ENCODE measurements at places on chromosomes 12 and 14.

DNA sequence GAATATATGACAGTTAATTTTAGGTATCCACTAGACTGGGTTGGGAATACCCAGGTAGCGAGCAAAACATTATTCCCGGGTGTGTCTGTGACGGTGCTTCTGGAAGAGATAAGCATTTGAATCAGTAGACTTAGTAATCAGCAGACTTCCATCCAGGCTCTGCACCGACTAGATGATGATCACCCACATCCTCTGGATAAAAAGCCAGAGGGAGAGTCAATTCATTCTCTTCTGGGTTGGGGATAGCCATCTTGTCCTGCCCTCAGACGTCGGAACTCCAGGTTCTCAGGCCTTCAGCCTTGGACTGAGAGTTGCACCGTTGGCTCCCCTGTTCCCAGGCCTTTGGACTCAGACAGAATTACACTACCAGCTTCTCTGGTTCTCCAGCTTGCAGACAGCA lies 168.0 kb downstream of the PHLDA1 start:
- DNase-seq, result no peak

DNA sequence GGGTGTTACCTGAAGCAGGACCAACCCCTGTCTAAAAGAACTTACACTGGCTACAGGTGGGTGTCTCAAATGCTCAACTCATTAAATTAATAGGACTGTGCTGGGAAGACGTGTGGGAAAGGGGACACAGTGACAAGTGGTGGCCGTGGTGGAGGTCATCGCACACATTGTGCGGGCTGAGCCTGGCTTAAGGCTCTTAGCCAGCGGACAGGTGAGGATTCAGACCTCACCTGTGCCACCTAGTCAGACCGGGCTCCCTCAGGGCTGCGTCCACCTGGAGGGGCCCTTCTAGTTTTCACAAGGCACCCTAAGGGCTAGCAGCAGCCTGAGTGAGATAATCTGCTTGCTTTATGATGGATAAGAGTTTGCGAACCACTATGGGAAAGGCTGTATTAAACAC lies 125.2 kb upstream of the FKBP4 start:
- no peak for DNase-seq

- no peak for DNase-seq
Measured at GRCh38 chr14:35807131-35807961, 1.7 kb downstream of the RALGAPA1 start.

GRCh38 chr12:59086126-59086525 lies 165.8 kb upstream of the LRIG3 start:
- DNase-seq, result no peak

DNA sequence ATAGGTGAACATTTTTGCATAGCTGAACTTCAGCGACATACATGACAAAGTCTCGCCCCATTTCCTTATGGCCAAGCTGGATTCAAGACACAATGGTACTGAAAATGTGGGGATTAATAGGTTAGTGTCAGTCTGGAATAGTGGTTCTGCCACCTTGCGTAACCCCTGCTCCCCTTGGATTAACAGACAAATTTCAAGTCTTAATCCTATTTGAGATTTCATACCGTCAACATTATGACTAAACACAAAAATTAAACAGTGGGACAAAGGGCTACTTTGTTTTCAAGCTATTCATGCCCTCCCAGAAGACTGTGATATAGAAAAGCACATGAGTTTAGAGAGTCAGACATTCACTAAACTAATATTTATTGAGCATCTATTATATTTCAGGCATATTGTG lies 138.9 kb upstream of the HIF1A start:
- no peak for DNase-seq

GRCh38 chr12:49043856-49044258 lies 16.7 kb downstream of the KMT2D start:
- DNase-seq, result no peak

GRCh38 chr14:47186486-47186885 lies 488.9 kb downstream of the MDGA2 start:
- no peak for DNase-seq

DNA sequence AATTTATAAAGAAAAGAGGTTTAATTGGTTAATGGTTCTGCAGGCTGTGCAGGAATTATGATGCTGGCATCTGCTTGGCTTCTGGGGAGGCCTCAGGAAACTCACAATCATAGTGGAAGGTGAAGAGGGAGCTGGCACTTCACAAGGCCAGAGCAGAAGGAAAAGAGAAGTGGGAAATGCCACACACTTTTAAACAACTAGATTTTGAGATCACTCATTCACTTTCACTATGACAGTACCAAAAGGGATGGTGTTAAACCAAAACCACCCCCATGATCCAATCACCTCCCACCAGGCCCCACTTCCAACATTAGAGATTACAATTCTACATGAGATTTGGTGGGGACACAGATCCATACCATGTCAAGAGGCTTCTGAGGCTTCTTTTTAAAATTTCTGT lies 62.6 kb downstream of the SLC38A4 start:
- DNase-seq, result no peak

Data from right kidney (tissue), 9 donors.